ENCODE measurements at places on chromosomes 3 and 15.

DNA sequence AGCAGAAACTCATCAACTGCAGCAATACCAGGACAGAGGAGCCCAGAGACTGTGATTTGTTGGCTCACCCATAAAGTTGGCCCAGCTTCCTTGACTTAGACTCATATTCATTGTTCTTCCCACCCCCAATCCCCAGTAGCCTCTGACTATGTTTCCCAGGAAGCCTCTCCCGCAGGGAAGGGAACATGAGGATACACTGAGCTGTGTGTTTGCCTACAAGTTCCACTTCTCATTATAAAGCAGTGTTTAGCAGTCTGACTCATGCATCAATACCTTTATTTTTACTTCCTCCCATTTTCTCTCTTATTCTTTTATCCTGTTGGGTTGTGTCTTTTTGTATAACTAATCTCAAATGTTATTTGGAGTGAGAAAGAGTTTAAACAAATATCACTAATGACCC is 111.6 kb upstream of the PHLDB2 start:
- DNase-seq, result no peak

- DNase-seq, result no peak
Observed at GRCh38 chr15:25777037-25777436, 86.1 kb downstream of the ATP10A start.

DNA sequence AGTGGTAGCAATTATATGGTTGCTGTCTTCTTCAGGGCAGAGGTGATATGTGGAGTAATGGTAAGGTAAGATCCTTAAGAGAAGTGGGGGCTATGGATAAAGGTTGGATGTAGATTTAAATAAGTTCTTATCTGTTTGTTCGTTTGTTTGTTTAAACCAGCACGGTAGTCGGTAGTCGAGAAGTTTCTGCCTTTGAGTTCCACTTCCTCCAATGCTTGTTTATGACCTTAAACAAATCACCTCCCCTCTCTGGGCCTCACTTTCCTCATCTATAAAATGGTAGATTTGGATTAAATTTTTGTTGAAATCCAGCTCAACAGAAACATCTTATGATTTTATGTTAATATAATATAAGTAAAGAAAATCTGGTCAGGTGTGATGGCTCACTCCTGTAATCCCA is 11.8 kb downstream of the DAPK2 start:
- no peak for DNase-seq

GRCh38 chr3:119239206-119239820 is 1.4 kb downstream of the B4GALT4 start:
- no peak for DNase-seq

GRCh38 chr3:48614044-48614443 is 4.6 kb upstream of the UQCRC1 start:
- no peak for DNase-seq

DNA sequence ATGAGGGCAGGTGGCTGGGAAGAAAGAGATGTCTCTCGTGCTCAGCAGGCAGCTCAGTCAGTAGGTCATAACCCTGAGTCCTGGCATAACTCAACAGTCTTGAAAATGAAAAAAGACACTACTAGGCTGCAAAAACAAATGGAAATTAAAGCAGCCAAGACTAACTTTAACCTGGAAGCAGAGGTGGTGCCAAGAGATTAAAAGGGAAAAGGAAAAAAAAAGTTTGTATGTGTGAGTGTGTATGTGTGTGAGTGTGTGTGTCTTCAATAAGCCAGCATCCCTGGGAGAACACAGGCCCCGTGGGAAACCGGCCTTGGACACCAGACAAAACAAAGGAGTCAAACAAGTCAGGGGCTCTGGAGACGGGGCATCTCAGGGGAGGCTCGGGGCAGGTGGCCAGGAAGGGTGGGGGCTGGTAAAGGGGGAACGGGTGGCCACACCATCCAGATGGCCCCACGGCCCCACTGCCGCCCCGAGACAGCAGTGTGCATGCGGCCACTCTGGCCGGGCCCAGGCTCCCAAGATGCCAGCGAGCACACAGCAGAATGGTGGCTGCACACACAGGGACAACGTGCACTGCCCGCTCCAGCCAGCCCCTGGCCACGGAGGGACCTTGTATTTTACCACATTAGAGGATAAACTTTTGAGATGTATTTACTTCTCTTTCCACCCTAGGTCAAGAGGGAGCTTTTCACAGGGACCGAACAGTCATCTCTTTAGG is 23.8 kb downstream of the CYFIP1 start:
- DNase-seq, result no peak

DNA sequence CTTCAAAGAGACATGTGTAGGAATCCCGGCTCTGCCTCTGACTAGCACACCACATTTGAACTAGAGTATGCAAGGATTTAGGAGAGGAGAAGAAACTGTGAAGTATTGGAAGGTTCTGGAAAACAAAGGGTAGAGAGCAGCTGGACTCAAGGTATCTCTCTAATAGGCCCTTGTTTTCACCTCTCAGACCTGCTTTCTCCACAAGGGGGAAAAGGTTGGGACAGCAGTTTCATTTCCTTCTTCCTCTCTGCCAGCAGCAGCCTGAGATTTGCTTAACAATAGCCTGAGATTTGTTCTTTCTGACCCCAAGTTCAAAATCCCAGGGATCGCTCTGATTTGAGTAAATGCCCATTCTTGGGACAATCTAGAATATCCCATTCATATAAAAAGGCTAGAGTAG is 430.6 kb upstream of the MCTP2 start:
- no peak for DNase-seq

- DNase-seq, result no peak
Observed at GRCh38 chr3:61483997-61484396, 77.4 kb upstream of the PTPRG start.

DNA sequence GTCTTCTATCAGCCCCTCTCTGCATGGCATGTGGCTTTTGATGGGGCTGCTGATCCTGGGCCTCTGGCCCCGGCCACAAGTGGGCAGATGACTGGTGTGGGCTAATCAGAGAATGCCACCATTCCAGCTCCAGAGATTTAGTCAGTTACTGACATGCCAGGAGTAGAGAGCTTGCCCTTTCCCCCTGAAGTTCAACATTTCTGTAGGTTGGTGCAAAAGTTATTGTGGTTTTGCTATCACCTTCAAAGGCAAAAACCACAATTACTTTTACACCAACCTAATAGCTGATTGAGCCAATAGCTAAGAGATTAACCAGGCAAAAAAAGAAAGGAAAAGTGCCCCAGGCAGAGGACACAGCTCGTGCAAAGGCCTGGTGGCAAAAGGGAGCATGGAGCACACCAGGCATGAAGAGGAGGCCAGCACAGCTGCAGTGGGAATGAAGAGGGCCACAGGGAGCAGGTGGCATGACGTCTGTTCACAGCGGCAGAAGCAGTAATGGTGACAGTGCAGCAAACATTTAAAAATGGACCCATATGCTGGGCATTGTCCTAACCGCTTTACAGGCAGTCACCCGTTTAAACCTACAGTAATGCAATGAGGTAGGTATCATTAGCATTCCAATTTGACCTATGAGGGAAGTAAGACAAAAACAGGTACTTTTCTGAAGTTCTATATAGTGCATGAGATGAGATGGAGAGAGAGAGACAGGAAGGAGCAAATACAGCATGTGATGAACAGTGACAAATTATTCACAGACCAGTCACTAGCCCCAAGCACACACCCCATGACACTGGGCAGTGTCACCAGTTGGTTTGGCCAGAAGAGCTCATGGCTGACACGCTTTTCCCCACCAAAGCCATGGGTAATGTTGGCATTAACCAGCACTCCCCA is 373.0 kb upstream of the PROK2 start:
- DNase-seq, result no peak

DNA sequence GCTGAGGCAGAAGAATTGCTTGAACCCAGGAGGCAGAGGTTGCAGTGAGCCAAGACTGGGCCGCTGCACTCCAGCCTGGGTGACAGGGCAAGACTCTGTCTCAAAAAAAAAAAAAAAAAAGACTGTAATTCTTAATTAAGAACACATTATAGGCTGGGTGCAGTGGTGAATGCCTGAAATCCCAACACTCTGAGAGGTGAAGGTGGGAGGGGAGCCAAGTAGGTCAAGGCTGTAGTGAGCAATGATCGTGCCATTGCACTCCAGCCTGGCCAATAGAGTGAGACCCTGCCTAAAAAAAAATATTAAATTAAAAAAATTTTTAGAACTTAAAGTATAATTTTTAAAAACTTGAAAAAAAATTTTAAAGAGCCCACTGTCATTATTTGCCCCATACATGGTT is 13.4 kb upstream of the ARPIN start:
- no peak for DNase-seq

DNA sequence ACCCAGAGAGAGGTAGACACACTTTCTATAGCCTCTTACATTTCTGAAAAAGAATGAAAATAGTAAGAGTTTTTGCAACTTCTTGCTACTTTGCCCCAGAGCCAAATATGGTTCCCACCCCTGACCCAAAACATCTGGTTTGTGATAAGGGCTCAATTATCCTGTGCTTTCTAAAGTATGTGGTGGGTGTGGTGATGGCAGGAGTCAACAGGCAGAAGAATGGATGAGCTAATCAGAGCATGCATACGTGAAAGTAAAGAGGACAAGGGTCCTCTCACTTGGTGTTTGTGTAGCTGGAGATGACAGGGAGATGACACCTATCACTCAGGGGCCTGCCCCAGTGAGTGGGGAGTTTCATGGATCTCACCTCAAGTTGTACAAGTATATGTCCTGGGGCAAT is 19.1 kb downstream of the KBTBD8 start:
- DNase-seq, result no peak

- DNase-seq, result no peak
Observed at GRCh38 chr3:155412904-155413303, 119.4 kb upstream of the STRIT1 start.

DNA sequence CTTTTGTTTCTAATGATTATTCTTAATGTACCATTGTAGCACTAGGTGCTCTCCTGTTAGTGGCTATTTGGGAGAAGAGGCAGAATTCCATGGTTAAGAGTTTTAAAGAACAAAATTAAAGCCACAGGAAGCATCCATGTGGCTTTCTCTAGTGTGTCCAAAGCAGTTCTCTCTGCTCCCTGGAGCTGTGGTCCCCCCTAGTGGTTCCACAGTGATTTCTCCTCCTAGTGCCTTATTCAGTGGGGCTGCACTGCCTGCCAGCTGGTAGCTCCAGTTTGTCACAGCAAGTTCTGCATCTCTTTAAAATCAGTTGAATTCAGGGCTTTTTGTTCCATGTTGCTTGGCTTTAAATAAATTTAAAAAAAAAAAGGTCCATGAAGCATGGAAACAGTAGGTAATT is 39.6 kb upstream of the FAM98B start:
- no peak for DNase-seq

DNA sequence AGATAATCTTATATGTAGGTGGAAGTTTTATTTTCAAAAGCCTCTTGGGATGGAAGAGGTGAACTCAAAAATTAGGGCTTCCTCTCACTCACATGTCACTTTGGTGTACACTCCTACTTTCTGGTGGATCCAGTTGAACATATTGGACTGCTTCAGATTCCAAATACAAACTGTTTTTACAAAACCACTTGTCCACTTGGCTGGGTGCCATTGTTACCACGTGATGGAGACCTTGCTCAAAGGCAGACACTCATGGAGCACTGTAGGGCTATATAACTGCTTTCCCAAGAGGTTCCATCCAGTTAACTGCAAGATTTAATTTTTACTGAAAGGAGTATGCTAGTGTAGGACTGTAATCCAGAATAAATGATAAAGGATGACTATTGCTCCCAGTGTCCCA is 307.0 kb downstream of the EPHA6 start:
- DNase-seq, result no peak

DNA sequence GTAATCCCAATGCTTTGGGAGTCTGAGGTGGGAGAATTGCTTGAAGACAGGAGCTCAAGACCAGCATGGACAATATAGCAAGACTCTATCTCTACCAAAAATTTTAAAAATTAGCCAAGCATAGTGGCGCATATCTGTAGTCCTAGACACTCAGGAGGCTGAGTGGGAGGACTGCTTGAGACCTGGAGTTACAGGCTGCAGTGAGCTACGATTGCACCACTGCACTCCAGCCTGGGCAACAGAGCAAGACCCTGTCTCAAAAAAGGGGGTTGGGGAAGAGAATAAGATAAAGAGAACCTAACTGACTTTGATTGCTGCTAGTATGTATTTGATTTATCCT is 755 bp downstream of the CD200R1 start:
- no peak for DNase-seq

DNA sequence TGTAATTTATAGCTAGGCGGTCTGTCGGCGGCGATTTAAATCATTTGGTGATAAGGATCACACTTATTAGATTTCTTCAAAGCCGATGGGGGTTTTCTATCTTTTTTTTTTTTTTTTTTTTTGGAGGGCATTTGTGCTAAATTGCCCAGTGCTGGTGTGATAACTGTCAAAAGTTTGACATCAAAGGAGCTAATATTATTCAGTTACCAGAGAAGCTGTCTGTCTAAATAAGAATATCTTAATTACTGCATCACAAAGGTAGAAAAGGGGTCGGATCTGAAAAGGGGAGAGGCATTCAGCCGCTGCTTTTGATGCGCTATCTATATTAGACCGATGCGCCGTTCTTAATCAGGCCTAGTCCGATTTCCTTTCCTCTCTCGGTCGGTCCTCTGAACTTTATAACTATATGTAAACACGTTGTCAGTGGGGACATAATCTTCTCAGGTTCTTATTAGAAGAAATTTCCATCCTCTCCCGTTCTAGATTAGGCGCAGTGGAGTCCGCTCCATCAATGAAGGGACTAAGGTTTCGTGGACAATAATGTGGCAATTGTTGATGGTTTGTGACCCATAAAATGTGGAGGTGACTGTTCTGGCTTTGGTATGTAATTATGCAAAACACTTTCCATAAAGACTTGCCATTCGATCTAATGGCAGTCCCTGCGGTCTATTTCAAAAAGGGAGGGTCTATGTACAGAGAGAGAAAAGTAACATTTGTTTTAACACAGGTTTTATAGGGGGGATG is 31.7 kb downstream of the NR2F2 start:
- DNase-seq, result no peak

- DNase-seq, result no peak
Observed at GRCh38 chr3:129033633-129034321, 26.8 kb upstream of the GP9 start.

- no peak for DNase-seq
Observed at GRCh38 chr3:40088527-40089170, 220.9 kb upstream of the EIF1B start.

GRCh38 chr15:92343924-92344643 is 49.6 kb upstream of the ST8SIA2 start:
- DNase-seq, result no peak

- no peak for DNase-seq
Observed at GRCh38 chr3:52707585-52707984, 1.7 kb downstream of the SPCS1 start.

DNA sequence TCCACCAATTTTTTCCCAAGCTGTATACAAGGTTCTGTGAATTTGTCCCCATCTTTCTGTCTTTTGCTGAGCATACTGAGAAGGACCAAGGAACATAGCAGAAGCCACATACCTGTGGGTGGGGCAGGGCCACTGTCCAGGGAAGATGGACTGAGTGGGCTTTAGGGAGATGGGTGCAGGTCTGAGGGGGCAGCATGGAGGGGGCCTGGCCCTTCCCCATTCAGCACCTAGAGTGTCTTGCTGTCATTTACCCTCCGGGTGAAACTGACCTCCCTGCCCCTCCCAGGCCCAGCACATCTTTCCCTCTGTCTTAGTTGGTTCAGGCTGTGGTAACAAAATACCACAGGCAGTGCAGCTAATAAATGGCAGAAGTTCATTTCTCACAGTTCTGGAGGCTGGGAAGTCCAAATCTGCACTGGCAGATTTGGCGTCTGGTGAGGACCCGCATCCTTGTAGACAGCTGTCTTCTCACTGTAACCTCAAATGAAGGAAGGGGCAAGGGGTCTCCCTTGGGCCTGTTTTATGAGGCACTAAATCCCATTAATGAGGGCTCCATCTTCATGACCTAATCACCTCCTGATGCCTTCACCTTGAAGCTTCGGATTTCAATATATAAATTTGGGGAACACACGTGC is 180.0 kb upstream of the SMAD3 start:
- no peak for DNase-seq

Data from cortex of kidney (tissue), 1 donor.